HCEC 1CT (cell line): ENCODE measurements at places on chromosomes 1 and 21.

DNA sequence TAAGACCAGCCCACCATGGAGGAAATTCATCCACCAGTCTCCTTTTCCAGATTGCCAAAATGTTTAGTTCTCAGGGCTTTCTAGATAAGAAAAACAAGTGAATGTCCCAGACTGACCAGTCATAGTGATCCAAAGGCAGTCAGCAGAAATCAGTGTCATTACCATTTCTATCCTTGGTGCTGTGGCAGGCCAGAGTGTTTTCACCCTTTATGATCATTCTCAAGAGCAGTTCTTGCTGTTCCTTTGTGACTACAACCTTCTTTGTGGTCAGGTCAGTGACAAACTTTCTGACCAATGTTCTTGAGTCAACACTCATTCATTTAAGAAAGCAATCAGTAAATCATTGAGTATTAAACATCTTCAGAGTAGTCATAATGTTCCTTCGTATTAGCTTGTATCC is 7.3 kb upstream of the DHCR24 start:
- DNase-seq = peak; percentile 13

DNA sequence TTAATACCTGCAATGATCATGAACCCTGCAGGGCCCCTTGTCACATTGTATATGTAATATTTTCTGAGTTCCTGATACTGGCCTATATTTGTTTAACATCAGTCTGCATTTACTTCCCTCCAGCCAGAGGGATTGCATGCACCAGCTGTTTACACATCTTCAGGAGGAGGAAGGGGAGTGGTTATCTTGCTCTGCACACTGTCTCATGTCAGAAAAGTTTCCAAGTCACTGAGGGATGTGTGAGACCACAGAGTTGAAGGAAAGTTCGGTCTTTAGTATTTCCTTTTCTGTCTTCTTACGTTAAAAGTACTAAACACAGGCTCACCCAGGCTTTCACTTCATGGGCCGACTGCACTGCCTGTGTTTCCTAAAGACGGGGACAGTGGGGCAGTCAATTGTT is 574.1 kb downstream of the LMO4 start:
- DNase-seq = no peak

- DNase-seq = no peak
These were observed 33.3 kb downstream of the SIM2 start for GRCh38 chr21:36732217-36732616.

GRCh38 chr1:41325801-41326200 is 35.4 kb upstream of the FOXO6 start:
- no peak for DNase-seq

DNA sequence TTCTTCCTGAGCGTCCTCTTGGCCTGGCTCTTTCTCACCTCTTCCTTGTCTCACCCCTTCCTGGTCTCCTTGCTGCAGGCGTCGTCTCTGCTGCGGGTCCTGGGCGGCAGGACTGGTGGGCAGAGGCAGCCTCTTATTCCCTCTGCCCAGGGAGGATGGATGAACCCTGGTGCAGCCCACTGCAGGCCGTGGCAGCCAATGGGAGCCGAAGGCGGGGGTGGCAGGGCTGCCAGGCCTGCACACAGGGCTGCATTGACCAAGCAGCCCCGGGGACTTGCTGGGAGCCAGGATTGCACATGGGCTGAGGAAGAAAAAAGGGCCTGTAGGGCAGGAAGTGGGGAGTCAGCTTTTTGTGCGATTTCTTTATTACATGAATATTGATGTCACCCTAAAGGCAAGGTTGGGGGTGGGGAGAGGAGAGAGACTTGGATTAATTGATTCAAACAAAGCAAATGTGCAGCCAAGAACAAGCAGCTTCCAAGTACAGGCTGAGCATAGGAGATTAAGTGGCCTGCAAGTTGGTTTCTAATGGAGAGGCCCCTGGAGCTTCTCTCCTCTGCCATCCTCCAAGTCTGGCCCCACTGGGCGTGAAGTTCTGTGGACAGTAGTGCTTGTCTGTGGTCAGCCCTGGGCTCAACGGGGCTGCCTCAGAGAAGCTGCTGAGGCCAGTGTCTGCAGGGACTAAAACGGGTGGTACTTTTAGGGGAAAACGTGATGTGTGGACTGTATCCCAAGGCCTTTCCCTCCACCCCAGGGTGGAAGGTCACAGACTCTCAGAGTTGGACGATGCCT is at the start of gene S100B:
Gene S100B (minus strand): TSS at position 108 of the 792 bp plus-strand sequence. CDS start 2,667 bp downstream, outside the sequence.
- no peak for DNase-seq

- no peak for DNase-seq
These were observed 27.0 kb upstream of the PEX10 start for GRCh38 chr1:2439369-2439768.

- DNase-seq = no peak
These were observed 8.2 kb downstream of the ADORA1 start for GRCh38 chr1:203135636-203136305.
